ENCODE measurements at places on chromosomes 2 and 18.

DNA sequence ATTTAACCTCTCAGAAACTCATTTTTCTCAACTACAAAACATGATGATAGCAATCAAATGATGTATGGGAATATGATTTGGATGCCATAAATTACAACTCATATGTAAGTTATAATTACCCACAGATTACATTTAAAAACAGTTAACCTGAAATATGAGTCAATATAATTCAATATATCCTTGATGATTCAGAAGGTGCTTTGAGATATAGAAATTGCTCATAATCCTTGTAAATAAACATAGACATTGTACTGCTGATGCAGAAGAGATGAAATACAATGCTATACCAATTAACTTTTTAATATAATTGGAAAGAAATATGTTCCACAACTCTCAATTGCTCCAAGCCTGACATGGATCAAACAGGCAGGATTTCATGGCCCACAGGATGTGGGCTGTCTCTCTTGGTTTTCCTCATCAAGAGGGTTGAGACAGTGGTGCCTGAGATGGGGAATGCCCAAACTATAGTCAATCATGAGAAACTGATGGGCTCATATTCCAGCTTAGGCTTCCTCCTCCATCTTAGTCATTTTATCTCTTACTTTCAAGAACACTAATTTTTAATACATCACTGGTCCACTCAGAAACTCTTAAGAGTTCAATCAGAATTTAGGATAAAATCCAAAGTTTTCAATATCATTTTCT lies 49.4 kb downstream of the NCKAP5 start:
- no peak for DNase-seq

DNA sequence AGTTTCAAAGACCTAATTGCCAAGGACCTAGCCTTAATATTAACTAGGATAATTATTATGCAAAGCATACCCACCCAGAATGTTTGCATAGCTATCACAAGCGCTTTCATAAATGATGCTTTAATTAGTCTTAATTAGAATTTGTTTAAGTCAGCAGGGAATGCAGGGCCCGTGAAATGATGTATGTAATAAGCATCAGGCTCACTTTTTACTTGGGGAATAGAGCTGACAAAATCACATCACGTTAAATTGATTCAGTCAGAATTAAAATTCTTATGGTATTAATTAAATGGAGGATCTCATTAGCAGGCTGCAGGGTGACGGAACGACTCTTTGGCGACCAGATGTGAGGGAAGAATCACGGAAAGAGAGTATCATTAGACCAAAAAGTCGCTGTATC lies 264.5 kb downstream of the GPD2 start:
- no peak for DNase-seq

GRCh38 chr2:64732146-64732545 lies 78.4 kb upstream of the SERTAD2 start:
- DNase-seq: no peak

GRCh38 chr2:240670950-240671349 lies 11.7 kb downstream of the AQP12B start:
- DNase-seq: no peak

Data from HTR-8/SVneo (cell line).